Progenitor cell of endocrine pancreas (in vitro differentiated cells): ENCODE measurements at places on chromosomes 3 and 15.

DNA sequence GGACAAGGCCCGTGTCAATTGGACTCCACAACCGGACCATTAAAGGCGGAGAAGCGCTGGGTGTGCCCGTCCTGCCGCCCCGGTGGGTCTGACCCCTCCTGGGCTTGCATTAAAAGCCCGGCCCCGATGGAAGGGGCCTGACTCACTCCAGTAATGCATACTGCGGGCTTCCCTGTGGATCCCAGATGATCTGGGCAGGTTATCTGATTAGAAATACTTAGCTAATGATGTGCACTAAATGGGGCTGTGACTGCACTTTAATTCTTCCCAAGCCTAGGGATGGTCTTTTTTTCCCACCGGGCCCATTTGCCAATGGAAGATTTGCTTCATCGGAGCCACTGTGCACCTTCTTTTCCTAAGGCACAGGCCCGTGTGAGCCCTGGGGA, 124.9 kb downstream of the TMEM266 start:
- no peak for DNase-seq

- no peak for DNase-seq
Measured at GRCh38 chr3:185959609-185960521, 22.1 kb upstream of the TRA2B start.

GRCh38 chr3:150984066-150984465, 11.5 kb upstream of the CLRN1 start:
- no peak for DNase-seq

DNA sequence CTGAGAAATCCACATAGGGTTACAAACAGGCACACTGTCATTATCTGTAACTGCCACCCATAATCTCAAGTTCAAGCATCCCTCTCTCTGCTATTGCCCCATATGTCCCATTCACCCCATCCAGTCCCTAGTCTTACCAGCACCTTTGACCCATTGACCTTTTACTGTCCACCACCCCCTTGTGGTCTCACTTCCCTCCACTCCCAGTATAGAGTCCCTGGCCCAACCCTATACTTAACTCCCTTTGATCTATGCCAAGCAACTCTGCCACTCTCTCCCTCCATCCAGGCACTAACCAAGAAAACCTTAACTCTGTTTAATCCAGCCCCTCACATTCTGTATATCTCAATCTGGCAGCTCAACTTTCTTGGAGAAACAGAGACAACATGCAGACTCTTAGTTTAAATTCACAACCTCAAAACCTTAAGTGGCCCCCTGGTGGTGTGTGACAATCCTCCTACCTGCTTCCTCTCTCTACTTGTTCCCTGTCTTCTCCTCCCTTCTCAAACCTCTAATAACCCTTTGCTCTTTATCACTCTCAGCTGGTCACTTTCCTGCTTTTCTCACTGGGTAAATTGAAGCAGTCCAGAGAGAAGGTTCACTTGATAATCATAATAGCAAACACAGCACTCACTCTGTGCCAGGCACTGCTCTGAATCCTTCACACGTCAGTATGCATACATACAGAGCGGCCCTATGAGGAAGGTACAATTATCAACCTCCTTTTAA, 162.7 kb downstream of the STT3B start:
- no peak for DNase-seq

DNA sequence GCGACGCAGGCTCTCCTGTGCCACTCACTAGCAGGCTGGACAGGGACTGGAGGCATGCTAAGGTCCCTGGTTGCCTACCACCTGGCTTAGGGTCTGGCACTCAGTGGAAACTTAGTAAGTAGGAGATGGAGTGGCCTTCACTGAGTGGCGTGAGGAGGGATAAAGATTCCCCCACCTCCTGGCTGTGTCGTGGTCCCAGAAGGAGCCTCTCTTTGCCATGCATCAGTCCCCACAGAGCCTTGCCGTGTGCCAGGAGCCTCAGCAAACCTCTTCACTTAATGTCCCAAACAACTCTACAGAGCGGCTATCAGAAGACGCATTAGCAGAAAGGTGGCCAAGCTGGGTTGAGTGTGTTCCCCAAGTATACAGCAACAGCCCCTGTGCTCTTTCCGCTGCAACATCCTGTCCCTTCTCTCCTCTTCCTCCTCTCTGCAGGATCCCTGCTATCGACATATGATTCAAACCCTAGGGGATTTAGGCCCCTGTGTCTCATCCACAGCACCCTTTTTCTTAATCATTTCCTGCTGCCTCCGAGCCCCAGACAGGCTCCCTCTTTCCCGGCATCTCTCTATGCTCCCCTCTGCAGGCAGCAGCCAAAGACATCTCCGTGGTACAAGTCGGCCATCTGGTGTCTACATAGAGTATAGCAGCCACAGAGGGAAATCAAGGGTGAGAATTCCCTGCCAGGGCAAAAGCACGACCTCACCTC, 66.7 kb downstream of the SLC6A1 start:
- DNase-seq = peak; percentile 37

DNA sequence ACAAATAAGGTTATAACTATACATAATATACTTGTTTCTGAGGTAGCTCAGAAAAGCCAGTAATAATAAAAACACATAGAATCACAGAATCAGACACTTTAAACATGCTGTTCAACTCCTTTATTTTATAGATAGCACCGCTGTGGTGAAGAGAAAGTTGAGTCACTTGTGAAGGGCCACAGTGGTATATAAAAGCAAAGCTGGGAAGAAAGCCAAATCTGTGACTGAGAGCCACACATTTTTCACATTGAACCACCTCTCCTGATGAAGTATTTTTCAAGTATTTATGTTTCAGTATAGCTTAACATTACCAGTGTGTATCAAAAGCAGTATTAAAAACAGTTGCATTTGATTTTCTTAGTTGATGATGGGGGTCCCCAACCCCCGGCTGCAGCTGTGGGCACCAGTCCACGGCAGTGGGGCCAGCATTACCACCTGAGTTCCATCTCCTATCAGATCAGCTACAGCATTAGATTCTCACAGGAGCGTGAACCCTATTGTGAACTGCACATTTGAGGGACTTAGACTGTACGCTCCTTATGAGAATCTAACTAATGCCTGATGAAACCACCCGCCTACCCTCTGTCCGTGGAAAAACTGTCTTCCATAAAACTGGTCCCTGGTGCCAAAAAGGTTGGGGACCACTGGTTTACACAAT, 46.2 kb downstream of the TBL1XR1 start:
- DNase-seq = no peak

GRCh38 chr3:24802614-24803013, 308.0 kb upstream of the THRB start:
- DNase-seq = no peak

DNA sequence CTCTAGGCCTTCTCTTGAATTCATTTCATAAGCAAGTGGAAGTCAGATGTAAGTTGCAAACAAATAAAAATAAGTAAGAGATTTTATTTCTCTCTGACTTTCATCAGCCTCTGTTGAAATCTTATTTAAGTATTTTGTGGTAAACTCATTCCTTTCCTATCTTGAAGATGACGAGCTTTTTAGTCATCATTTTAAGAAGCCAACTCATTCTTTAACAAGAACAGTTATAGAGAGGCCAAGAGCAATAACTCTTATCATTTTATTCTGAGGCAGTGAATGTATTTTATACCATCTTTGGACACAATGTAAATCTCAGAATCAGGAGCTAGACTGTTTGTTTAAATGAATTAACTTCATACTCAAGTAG, 147.5 kb upstream of the MBNL1 start:
- no peak for DNase-seq

GRCh38 chr3:43796041-43796596, 105.4 kb downstream of the ABHD5 start:
- DNase-seq = no peak

- DNase-seq = peak; percentile 55
Measured at GRCh38 chr15:75694241-75695182, 18.1 kb downstream of the CSPG4 start.

GRCh38 chr3:159632851-159633250, 355.8 kb upstream of the IL12A start:
- DNase-seq = no peak

DNA sequence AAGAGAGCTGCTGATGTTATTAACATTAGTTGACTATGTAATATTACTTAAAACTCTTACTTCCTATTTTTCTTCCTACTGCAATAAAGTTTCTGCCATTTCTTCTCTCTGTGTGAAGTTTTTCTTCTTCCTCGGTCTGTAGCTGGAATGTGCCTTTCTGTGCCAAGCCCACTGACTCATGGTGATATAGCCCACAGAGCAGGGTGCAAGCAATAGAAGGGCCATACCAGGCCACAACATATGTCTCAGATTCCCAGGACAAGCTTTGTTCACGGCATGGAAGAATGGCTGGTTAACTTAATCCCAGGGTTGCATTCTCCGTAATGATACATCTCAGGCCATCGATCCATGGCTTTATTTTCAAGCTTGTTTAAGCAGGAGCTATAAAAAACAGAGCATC, 815.3 kb downstream of the TUSC7 start:
- no peak for DNase-seq

DNA sequence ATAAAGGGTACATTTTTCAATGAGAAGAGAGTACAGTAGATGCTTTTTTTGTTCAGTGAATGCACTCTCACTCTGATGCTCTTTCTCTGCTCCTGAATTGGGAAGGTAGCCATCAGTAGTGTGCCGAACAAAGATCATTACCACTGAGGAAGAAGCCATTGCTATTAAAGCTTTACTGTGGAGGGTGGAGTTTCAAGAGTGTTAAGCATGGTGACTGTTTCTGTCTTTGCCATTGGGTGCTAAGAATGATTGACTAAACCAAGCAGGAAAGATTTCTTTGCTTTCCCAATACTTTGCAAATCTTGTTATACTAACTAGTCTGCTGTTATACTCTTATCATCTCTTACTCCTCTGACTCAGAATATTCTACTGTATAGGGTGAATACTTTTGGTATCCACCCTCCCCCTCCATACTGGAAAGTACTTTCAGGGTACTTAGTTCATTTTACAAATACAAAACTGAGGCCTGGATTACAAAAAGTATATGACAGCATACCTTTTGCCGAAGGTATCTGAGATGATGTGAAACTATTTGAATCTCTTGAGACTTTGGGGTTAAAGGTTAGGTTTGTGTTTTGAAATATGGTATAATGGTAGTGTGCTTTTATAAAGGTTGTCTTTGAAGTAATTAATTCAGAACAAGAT, 1.7 kb downstream of the RAB11A start:
- no peak for DNase-seq

DNA sequence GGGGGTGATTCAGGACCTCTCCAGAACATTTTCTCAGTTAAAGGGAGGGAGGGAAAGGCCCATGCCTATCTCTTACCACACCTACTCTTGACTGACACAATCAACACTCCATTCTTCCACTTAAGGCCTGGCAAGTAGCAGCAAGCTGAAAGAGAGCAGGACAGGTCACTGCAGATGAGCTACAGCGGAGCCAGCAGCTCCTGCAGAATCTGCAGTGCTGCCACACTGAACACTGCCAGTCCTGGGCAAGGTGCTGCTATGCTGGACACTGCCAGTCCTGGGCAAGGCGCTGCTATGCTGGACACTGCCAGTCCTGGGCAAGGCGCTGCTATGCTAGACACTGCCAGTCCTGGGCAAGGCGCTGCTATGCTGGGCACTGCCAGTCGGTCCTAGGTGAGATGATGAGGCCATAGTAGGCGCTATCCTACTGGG, 143.7 kb downstream of the MYLK start:
- no peak for DNase-seq

DNA sequence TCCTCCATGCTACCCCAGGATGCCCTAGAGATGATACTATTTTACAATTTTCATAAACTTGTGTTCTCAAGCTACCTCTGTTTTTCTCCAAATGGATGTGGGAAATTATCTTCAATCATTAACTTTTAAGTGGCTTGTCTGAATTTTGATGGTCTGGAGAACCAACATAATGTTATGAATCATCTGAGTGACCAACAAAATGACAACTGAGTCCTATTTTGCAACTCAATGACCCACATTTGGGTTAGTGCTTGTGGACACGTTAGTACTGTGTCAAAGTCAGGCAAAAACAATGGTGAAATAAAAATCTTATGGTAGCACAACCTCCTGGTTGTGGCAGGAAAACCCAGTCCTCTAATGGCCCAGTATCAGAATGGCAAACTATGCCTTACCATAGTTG, 352.4 kb upstream of the ZNF385D start:
- DNase-seq = no peak

DNA sequence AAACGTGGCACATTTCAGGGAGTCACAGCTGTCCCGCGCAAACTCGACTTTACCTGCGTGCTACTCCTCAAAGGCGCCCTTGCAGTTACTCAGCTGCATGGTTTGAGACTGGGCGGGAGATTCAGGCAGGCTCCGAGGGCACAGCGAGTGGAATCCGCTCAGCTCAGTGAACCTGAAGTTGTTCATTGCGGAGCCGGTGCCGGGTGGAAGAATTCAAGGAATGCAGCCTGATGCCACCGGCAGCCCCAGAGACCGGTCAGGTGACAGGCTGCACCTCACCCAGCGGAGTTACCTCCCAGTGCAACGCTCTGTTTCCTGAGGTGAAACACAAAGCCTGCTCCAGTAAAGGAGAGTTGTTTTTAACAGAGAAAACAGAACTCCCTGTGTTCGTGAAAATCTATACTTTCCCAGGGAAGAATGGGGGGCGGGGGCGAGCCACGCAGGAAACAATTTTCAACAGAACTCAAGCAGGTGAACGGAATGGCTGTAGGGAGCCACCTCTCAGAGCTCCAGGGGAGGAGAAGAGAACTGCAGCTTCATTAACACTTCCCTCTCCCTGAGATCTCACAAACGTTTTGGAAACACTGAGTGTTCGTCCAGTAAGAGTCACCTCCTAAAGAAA, 3.8 kb downstream of the VEPH1 start:
- DNase-seq = peak; percentile 71

GRCh38 chr3:160444411-160444810, 5.2 kb downstream of the TRIM59 start:
- DNase-seq = no peak

GRCh38 chr3:177946936-177947335, 589.3 kb upstream of the KCNMB2 start:
- DNase-seq = no peak

GRCh38 chr15:38844736-38845135, 280.1 kb upstream of the RASGRP1 start:
- DNase-seq = no peak

GRCh38 chr3:72134989-72135451, 350.1 kb upstream of the PROK2 start:
- DNase-seq = no peak

GRCh38 chr15:65960586-65960985, 91.3 kb downstream of the RAB11A start:
- no peak for DNase-seq

GRCh38 chr3:177521305-177521704, 324.0 kb upstream of the TBL1XR1 start:
- DNase-seq = peak; percentile 15

GRCh38 chr15:43792761-43793476, 799 bp downstream of the SERF2 start:
- no peak for DNase-seq
